Transverse colon (tissue), 4 donors: ENCODE measurements at places on chromosomes 6 and 20.

- DNase-seq = no peak
Observed at GRCh38 chr6:105164418-105164817, 15.4 kb downstream of the POPDC3 start.

DNA sequence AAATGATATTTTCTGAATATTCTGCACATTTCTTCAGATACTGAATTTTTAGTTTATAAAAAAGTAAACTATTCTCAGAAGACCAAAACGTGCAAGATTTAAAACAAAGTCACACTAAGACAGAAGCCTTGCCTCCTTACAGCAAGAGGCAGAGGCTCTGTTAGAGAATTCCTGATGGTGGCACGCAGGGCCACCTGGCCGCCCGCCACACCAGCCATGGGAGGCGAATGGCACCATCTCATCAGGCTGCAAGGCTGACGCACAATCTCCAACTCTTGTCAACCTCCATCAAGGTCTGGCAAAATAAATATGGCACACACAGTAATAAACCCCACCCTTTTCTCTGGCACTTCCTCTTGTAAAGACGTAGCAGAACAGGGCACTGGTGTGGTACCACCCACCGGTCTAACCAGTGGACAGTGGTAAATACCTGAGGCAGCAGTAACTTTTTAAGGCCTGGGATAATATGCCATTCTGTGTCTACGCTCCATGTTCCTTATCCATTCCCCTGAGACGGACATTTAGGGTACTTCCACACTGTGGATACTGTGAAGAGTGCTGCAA is 111.4 kb downstream of the WDR27 start:
- peak; percentile 14 for DNase-seq

DNA sequence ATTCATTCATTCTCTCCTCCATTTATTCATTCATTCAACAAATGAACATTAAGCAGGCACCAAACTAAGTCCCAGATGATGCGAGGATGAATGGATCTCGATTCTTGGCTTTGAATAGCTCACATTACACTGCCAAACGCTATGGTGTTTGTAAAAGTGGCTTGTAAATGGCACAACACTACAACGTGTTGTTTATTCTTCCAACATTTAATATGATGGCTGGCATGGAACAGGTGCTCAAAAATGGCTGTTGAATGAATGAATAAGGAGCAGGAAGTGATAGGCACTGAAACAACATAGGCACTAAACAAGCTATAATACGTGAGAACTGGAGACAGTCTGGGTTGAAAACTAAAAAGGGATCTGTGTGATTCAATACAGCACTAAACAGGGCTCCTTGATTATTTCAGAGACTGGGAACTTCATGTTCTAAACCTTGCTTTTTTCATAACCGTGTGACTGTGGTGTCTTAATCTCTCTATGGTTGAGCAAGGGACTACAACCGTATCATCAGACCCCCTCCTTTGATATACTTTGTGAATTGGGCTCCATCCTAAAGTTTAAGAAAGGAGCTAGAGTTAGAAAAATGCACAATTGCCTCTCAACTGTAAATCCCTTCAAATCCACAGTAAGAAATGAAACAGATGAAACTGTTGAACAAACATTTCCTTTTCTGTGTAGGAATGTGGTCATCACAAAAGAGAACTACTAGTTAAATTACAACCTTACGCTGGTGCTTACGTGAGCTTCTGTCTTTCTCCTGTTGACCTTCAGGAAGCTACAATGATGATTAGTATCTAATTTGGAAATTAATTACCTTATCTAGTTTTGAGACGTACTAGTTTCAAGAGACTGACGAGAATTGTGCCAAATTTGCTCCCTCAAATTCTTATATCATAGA is 16.9 kb upstream of the SLC16A10 start:
- no peak for DNase-seq

- no peak for DNase-seq
Observed at GRCh38 chr20:3521852-3522740, 51.3 kb downstream of the ATRN start.

- DNase-seq = peak; percentile 17
Observed at GRCh38 chr6:139858429-139858828, 484.0 kb upstream of the CITED2 start.

GRCh38 chr6:27143474-27144026 is 104.0 kb upstream of the PRSS16 start:
- DNase-seq = no peak

- no peak for DNase-seq
Observed at GRCh38 chr20:53897884-53898555, 172.4 kb downstream of the BCAS1 start.

DNA sequence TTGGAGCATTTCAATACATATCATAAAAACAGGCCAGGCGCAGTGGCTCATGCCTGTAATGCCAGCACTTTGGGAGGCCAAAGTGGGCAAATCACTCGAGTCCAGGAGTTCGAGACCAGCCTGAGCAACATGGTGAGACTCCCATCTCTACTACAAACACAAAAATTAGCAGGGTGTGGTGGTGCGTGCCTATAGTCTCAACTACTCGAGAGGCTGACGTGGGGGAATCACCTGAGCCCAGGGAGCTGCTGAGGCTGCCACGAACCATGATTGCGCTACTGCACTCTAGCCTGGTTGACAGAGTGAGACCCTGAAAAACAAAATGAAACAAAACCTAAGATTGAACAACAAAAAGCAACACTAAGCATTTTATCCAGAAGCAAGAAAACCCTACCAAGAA is 47.2 kb downstream of the BACH2 start:
- DNase-seq = no peak

- no peak for DNase-seq
Observed at GRCh38 chr6:158744986-158745430, 74.2 kb downstream of the EZR start.

DNA sequence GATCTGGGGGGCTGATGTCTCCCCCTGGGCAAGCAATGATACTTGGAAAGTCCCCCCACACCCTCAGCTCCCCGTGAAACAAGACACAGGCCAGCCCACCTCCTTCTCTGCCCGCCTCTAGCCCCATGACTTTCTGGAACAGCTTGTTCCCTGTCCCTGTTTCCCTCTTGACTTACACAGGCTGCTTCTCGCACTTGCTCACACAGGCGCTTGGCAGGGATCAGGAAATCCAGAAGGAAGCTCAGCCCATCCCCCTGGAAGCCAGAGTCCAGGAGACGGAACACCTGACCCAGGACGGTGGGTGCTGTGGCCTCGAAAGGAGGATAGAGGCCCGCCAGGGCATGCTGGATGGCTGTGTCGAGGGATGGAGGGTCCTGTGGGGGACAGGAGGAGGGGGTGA is 14.8 kb downstream of the KIAA1755 start:
- DNase-seq = no peak

- DNase-seq = no peak
Observed at GRCh38 chr6:118785601-118786000, 108.4 kb upstream of the ASF1A start.

- DNase-seq = no peak
Observed at GRCh38 chr6:161079566-161080262, 88.1 kb downstream of the MAP3K4 start.

DNA sequence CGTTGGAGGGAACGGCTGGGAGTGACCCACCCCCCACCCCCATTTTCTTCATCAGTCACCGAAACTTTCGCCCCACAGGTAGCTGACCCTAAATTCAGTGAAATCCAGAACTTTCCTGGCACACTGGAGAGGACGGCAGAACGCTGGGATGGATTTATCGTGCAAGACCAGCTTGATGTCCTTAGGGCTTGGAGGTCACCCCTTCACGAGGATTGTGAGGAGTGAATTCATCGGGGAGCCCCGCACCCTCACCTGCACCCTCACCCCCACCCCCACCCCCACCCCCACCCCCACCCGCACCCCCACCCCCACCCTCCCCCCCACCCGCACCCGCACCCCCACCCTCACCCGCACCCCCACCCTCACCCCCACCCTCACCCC is 13.3 kb upstream of the TCFL5 start:
- no peak for DNase-seq

- DNase-seq = no peak
Observed at GRCh38 chr6:35021004-35021403, 120.1 kb downstream of the TCP11 start.

GRCh38 chr20:8805737-8806442 is 263.0 kb upstream of the PLCB4 start:
- no peak for DNase-seq

GRCh38 chr6:7267466-7268091 is 45.4 kb downstream of the SSR1 start:
- DNase-seq = no peak

DNA sequence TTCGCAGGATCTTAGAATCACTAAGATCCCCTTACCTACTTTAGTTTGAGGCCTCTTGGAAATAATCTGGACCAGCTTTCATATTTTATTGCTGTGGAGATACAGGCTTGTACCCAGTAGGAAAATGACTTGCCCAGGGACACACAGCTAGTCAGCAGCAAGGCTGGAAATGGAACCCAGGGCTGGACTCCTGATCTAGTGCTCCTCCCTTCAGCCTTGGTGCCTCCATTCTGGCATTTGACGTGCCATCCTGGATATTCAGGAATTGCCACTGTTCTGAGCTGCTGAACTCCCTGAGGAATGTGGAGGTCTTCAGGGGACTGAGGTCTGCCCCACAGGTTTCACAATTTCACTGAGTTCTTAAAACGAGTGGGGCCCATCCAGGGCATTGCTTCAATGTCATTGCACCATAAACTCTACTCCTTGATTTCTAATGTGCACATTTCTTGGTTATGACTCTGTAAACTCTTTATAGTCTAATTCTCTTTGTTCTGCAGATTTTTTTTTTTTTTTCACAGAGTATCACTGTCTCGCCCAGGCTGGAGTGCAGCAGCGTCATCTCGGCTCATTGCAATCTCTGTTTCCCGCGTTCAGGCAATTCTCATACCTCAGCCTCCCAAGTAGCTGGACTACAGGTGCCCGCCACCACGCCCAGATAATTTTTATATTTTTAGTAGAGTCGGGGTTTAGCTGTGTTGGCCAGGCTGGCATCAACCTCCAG is 26.7 kb upstream of the CDKN1A start:
- no peak for DNase-seq

DNA sequence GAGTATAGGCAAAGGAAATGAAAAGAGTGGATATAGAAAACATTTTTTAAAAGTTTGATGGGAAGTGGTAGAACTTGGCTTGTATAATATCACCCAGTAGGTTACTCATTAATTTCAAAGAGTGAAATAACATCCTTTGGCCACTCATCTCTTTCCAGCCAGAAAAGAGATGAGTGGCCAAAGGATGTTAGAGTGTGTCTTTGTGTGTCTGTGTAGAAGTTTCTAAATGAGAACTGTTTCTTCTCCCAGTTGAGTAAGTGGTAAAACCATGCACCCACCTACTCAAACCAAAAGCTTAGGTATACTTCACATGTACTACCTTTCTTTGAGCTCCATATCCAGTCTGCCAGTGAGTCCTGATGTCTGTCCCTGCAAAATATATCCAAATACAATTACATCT is 47.7 kb upstream of the TMEM244 start:
- DNase-seq = no peak

DNA sequence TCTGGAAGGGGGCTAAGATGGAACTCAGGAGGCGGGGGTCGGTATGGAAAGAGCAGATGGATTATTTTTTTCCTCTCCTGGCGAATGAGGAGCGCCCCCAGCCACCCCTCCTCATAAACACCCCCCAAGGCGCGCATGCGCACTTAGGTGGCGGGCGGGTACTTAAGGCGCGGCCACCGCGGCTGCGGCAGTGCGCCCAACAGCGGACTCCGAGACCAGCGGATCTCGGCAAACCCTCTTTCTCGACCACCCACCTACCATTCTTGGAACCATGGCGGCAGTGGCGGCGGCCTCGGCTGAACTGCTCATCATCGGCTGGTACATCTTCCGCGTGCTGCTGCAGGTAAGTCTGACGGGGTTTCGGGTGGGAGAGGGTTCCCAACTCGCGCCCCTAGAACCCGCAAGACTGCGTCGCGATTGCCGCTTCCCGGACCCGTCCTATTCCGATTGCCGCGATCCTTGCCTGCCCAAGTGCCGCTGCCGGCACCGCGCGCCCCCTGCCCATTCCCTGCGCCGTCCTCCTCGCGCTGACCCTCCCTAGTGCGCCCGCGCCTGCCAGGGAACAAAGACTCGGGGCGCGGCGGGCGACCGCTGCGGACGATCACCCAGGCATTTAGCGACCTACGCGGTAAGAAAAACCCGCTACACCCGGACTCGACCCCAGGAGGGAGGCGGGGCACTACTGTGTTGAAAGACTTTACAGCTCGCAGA is at the start of gene NNAT:
Gene NNAT, plus strand, starts transcription at position 190 of the 711 bp plus-strand sequence. Its CDS starts 82 bp downstream, at position 272.
- DNase-seq = no peak

DNA sequence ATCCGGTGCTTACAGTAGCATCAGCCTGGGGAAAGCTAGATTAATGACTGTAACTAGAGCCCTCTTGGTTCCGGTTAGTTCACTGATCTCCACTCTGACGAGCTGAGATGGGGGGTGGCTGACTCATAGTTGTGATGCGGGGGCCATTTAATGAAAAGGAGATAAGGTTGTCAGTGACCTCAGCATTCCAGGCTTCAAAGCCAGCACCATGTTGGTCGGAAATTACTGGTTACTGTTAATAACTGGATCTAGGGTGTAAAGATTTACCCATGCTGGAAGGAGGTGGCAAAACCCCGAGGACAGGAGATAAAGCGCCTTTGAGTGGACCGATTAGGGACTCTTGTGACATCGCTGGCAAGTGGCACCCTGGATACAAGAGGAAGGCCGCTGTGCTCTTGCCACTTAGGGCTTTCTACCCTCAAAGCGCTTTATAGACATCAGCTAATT is 21.1 kb downstream of the FOXC1 start:
- no peak for DNase-seq

DNA sequence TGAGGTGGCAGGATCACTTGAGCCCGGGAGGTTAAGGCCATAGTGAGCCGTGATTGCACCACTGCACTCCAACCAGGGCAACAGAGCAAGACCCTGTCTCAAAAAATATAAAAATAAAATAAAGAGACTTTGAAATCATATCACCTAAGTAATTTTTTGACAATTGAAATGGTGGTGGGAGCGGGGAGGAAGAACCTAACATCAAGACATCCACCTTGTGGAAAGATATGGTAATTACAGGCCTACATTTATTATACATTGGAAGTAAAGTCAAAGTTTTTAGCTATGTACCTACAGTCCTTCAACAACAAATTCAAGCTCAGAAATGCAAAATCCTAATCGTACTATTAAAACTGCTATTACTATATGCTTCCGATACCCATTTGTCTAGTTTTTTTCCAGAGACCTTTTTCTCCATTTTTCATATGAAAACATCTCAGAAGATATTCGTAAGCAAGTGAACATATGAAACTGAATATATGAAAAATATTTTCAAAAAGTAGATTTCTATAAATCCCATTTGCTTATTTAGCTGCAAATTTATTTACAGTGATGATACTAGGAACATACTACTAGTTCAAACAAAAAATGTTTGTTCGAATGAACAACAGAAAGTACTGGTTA is 83.3 kb downstream of the SYCP2 start:
- no peak for DNase-seq

- no peak for DNase-seq
Observed at GRCh38 chr6:11710311-11710761, 68.3 kb downstream of the ADTRP start.

- DNase-seq = no peak
Observed at GRCh38 chr6:100346828-100347227, 117.9 kb downstream of the SIM1 start.

DNA sequence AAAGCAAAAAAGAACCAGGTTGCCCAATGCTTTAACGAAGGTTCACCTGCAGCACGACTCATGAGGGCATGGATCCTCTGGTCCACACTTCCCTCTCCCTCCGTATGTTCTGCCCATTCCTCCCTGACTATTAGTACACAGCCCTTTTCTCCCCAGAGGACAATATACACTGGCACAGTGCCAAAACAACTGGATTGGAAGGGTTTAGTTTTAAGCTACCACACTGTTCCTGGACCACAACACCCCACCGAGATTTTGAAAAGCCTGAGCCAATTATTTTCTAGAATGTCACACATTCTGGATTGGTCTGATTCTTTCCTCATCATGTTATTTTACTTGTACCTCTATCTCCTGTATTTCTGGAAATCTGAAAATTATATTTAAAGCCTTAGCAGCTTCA is 2.9 kb upstream of the AKAP7 start:
- DNase-seq = no peak
